Activated CD4-positive, alpha-beta T cell treated with anti-CD3 and anti-CD28 coated beads for 36 hours (primary cell): ENCODE measurements at places on chromosomes 16 and 17. TPM values are rescaled to one million over a fixed set of nuclear protein-coding genes. Genes with fewer than 3 reads are reported as not detected.
A peak's percentile ranks its signal among the peaks of the same experiment; 100 is the strongest.

DNA sequence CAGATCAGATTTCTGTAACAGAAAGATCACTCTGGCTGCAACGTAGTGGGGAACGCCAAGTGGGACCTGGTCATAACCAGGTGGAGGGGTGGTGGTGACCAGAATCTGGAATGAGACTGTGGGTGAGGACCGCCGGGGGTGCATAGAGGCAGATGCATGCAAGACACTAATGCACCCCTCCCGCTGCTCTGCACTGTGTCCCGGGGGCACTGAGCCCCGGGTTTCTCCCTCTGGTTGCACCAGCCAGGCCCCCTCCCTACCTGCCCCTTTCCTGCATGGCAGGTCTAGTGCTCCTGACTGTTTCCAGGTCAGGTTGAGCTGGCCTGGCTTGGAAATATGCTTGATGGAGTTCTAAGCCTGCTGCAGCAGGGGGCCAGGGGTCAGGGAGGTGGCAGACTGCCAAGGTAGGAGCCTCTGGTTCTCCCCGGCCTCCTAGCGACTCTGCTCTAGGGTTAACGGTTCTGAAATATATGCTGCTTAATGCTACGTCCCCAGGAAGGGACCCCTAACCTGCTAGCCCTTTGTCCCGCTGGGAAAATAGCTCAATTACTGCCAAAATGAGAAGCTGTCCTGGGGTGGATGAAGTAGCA lies 94.3 kb downstream of the SDK2 start:
- H3K27me3 ChIP-seq = no peaks in the 10 kb centered on the region
- no peak for DNase-seq
- H3K4me3 ChIP-seq = no peak overlapping the region
- H3K4me1 ChIP-seq = peaks cover 22% of the 10 kb centered on the region
- H3K36me3 ChIP-seq = no peaks in the 10 kb centered on the region

FBXL20 gene
- 16.9 TPM for total RNA-seq

- DNase-seq = no peak
- H3K4me1 ChIP-seq = peaks cover 4% of the 10 kb centered on the region
- H3K27ac ChIP-seq = no peak overlapping the region
- no peaks in the 10 kb centered on the region for H3K36me3 ChIP-seq
Observed at GRCh38 chr16:10889855-10890254, 12.9 kb downstream of the CIITA start.

CD300LB gene
- total RNA-seq = not detected

DNA sequence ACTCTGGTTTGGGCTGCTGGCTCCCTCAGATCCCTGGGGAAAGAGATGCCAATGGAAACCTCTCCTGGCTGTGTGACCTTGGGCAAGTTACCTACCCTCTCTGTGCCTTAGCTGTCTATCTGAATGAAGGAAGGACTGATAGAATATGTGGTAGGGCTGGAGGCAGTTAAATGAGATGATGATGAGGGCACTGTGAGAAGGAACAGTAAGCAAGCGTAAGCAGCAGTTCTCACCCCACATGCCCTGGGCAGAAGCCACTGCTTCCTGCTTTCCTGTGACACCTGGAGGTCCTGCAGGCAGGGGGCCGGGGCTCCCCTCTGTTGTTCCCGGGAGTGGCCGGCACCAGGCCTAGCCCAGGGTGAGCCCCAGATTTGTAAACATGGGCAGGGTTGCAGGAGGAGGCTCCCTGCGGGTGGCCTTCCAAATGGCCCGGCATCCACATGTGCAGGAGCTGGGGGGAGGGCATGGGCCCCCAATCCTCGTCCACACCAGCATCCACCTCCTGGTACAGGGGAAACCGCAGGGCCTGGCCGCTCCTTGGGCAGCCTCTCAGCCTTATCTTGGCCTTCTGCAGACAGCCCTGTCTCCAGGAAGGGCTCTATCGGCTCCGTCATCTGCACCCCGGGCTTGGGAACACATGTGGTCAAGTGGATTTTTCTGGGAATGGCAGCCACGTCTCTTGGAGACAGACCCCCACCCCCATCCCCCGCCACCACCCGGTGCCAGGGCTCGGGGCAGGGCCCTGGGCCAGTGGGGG lies 235.6 kb upstream of the GSE1 start:
- no peaks in the 10 kb centered on the region for H3K36me3 ChIP-seq
- no peak overlapping the region for H3K27ac ChIP-seq
- H3K4me3 ChIP-seq = no peak overlapping the region
- peaks cover 7% of the 10 kb centered on the region for H3K4me1 ChIP-seq
- H3K27me3 ChIP-seq = peaks cover 6% of the 10 kb centered on the region

DNA sequence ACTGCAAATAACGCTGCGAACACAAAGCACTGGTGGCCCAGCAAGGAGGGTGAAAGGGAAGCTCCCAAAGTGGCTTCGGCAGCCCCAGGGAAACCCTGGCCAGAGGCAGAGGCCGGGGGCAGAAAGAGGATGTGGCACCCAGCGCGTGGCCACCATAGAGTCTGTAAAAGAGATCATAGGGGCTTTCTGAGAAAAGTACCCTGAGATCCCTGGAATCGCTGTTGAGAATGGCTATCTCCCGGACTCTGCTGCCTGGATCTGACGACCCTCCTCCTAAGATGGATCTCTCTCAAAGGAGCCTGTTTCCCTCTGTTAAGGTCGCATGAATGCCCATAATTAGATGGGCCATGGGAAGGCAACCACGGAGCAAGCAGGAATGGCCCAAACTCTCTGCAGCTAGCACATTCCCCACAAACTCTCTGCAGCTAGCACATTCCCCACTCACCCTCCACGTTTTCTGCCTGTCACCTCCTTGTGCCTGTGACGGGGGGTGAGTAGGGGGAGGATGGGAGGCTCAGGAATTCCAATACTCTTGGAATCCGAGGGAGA lies 364.4 kb downstream of the XYLT1 start:
- no peak overlapping the region for H3K27ac ChIP-seq
- H3K4me3 ChIP-seq = no peak overlapping the region
- peaks cover 9% of the 10 kb centered on the region for H3K4me1 ChIP-seq

GRCh38 chr16:24135624-24136565 lies 120.2 kb upstream of the CACNG3 start:
- H3K36me3 ChIP-seq = peaks cover 24% of the 10 kb centered on the region
- DNase-seq = no peak
- peaks cover 39% of the 10 kb centered on the region for H3K4me1 ChIP-seq
- no peak overlapping the region for H3K27ac ChIP-seq
- H3K27me3 ChIP-seq = no peaks in the 10 kb centered on the region
- H3K4me3 ChIP-seq = no peak overlapping the region

DNA sequence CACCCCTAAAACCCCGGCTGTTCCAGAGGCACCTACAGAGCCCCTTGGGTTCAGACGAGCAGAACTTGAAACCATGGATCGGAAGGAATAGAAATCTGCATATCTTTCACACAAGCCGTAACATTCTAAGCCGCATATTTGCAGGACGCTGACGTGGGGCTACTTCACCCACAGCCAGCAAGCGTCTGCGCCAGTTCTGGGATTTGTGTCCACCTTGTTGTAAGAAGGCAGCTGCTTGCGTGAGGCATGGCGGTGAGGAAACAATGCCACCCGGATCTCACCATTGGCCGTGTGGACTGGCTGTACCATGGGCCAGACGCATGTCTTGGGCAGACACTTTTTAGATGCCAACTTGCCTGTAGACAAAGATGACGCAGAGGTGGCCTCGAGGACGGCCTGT lies 34.5 kb downstream of the TNFRSF13B start:
- H3K4me3 ChIP-seq = no peak overlapping the region
- H3K27me3 ChIP-seq = no peaks in the 10 kb centered on the region
- no peaks in the 10 kb centered on the region for H3K36me3 ChIP-seq
- no peak overlapping the region for H3K27ac ChIP-seq
- DNase-seq = no peak

APOBR gene
- 2.4 TPM for total RNA-seq

TBX2 gene
- total RNA-seq = not detected

TBC1D3K gene
- total RNA-seq = not detected

DNA sequence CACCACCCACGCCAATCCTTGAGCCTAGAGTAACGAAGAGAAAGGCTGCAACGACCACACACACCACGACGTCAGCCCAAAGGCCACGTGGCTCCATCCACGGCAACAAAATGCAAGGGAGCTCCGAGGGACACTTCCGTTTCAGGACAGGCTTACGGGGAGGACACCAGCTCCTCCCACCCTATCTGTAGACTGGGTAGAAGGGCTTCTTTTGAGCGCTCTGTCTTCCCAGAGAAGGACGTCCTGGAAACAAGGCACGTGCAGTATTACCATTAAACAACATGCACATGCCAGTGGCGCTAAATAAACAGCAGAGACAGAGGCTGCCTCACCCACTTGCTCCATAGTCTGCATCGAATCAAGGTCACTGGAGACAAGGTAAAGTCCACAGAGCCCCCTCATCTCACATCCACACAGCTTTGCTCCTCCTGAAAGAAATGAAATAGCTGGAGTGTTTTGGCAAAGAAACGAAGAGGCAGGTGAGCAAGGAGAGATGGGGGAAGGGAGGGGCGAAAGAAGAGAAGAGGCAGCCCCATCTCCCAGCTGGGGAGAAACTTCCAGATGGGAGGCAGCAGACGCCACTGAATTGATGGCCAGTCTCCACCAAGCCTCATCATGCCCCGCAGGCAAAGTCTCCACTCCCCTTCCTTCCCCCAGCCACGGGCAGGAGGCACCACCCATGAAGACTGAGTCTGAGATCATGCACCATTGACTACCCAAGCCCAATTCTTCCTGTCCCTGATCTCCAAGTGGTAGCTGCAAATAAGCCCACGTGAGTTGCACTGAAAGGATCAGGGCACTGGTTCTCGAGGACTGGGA lies 24.0 kb downstream of the ZFHX3 start:
- no peaks in the 10 kb centered on the region for H3K27me3 ChIP-seq
- H3K4me1 ChIP-seq = no peaks in the 10 kb centered on the region
- H3K36me3 ChIP-seq = no peaks in the 10 kb centered on the region
- no peak overlapping the region for H3K27ac ChIP-seq

HEATR9 gene
- not detected for total RNA-seq

NETO2 gene
- total RNA-seq = 5.7 TPM

DNA sequence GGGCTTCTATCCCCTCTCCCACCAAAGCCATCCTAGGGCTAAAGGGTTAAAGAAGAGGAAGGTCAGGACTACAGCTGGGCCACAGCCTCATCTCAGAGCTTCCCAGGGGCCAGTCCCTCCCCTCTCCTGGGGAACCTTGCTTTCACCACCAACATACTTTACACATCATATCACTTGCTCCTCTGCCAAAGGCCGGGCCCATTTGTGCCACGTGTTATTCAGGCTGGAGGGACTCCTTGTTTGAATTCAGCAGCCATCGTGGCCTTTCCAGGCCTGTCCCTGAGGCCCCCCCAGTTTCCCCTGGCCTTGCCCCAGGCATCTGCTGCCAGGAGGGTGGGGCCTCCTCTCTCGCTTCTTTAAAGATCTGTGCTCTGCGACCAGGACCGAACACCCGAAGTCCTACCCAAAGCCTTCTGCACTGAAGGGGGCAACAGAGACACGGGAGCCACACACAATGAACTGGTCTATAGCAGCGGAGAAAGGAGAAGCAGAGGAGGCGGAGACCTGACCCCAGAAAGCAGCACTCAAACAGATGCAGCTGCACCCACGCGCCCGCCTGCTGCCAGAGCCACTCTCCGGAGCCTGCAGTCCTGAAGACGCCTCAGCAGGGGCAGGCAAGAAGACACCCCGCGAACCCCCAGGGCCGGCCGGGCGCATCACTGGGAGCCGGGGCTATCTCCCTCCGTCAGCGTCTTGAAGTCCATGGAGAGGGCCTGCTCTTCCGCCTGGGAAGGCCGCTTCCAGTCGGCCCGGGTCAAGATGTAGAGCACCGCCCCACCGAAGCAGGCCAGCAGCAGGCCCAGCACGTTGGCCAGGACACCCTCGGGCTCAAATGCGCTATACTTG lies 12.1 kb downstream of the CYB561 start:
- H3K36me3 ChIP-seq = no peaks in the 10 kb centered on the region
- H3K4me3 ChIP-seq = no peak overlapping the region
- H3K27ac ChIP-seq = no peak overlapping the region
- peaks cover 8% of the 10 kb centered on the region for H3K4me1 ChIP-seq

DNA sequence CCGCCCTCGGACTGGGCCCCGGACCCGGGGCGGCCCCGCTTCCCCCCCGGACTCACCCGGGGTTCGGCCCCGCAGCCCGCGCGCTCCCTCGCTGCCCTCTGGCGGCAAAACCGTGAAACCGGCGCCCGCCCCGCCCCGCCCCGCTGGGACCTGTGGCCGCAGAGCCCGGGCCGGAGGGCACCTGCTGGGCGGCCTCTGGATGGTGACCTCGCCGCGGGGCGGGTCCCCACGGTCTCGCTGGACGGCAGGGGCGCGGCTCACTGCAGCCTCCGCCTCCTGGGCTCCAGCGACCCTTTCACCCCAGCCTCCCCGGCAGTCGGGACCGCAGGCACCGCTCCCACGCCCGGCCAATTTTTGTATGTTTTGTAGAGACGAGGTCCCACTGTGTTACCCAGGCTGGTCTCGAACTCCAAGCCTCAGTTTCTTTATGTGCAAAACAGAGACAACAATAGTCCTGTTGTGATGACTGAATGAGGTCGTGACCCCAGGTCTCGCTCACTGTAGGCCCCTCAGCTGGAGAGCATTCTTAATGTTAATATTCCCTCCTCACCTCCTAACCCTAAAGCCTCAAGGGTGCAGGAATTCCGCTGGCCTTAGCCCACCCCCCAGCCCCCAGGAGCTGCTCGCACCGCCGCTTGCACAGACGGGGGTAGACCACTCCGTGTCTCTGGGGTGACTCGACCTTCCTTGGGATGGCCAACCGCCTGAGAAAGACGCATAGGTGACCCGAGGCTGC lies 33.7 kb upstream of the RPH3AL start:
- peak overlapping the region; percentile 70 for H3K4me3 ChIP-seq
- H3K36me3 ChIP-seq = no peaks in the 10 kb centered on the region
- H3K27me3 ChIP-seq = peaks cover 15% of the 10 kb centered on the region
- peak; percentile 82 for DNase-seq
- no peak overlapping the region for H3K27ac ChIP-seq
- H3K4me1 ChIP-seq = peaks cover 7% of the 10 kb centered on the region

SAT2 gene
- total RNA-seq = 15.9 TPM

B3GNT9 gene
- total RNA-seq = 3.0 TPM

DNA sequence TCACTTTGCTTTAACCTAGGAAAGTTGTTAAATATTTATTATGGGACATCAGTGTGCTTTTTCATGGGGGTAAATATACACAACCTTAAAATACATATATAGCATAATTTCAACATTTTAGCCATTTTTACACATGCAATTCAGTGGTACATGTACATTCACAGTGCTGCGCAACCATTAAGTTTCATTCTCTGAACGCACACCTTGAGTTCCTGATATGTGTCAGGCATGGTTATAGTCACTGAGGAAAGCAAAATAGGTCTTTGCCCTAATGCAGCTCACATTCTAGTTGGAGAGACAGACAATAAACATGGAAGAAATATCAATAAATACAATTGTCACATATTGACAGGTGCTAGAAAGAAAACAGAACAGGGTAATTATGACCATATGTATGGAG lies 12.8 kb upstream of the CNEP1R1 start:
- H3K4me3 ChIP-seq = no peak overlapping the region
- H3K27me3 ChIP-seq = no peaks in the 10 kb centered on the region
- no peaks in the 10 kb centered on the region for H3K36me3 ChIP-seq

DNA sequence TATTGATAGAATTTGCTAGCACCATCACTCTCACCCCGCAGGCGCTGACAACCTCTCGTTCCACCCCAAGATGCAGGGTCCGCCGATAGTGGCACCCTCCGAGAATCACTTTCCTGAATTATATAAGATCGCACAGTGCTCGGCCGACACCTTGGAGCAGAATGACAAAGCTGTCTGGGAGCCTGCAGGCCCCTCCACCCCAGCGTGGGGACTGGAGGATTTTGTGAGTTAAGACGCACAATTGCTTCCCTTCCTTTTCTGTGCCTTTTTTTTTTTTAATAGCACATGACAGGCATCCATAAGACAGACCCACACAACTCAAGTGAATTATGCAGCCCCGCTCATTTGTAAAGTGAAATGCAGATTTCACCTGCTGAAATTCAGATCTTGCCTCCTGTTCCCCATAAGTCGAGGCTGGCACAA lies 155.3 kb downstream of the C16orf78 start:
- peaks cover 12% of the 10 kb centered on the region for H3K4me1 ChIP-seq
- peak overlapping the region; percentile 71 for H3K4me3 ChIP-seq
- no peak for DNase-seq
- H3K36me3 ChIP-seq = no peaks in the 10 kb centered on the region
- no peaks in the 10 kb centered on the region for H3K27me3 ChIP-seq
- peak overlapping the region; percentile 88 for H3K27ac ChIP-seq
